Spinal cord (tissue), 10 donors: ENCODE measurements at places on chromosomes 16 and 17.

- DNase-seq: no peak
Measured at GRCh38 chr17:56424543-56425044, 168.9 kb upstream of the NOG start.

DNA sequence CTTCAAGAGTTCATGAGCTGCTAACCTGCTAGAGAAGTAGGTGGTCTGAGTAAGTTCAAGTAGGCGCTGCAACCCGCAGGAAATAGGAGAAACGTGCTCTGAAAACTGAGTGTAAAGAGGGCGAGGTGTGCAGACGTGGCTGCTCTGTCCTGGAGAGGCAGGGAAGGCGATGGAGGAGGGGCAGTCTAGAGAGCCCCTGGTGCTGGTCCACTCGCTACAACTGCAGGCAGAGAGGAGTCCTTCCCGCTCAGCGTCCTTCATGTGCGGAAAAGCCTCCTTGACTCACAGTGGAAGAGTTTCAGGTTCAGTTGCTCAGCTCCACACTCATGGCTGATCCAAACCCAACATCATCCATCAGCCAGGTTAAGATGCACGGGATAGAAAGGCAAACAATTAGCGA, 12.1 kb downstream of the ABCA3 start:
- DNase-seq: no peak

DNA sequence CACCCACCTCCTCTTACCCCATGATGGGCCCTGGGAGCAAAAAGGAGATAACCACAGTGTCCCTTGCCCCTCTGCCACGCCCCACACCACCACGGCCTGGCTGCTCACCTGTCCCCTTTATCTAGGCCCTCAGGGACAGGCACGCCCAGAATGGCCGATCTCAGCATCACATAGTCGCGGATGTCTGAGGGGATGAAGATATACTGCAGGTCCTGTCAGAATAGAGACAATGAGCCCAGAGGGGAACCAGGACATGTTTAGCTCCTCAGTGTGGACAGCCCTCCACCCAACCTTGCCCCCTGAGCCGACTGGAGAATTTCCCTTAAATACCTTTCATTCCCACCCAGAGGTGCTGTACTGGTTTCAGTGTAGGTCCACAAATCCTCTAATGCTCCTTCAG, 15.2 kb downstream of the ST6GALNAC2 start:
- no peak for DNase-seq

GRCh38 chr16:86408685-86409084, 101.6 kb upstream of the FOXF1 start:
- no peak for DNase-seq

DNA sequence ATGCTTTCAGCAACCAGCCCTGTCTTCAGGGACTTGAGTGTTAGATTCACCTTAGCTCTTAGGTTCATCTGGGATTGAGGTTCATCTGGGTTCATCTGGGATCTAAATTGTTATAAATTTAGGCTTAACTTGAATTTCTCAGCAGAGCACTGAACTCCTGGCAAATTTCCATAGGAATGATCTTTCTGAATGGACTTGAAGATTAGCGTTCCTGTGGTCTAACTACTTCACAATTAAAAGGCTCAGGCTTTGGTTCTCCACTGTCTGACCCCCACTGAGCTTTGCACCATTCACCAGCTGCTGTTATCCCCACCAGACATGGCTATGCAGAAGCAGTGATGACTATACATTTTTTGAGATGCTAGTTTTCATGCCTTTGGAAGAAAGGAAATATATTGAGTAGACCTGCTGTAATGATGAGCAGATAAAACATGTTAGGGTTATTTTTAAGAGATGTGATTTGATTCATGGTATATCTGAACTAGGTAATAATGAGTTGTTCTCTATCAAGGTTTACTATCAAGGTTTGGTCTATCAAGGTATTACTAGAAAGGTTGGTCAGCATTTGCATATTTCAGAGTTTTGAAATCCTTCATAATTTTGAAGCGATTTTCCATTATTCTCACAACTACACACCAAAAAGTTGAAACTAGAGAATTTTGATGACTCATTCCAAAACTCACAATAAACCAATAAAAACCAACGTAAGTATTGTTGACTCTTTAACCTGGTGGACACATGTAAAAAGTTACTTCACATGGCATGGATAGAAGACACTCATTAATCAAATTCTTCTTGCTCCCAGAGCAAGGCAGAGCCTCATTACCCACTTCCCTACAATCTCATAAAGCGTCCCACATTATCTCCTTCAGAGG, 71.7 kb downstream of the SNX11 start:
- DNase-seq: no peak

GRCh38 chr16:54647216-54647615, 283.4 kb upstream of the IRX5 start:
- DNase-seq: no peak

- no peak for DNase-seq
Measured at GRCh38 chr17:39238311-39238972, 12.7 kb upstream of the STAC2 start.

GRCh38 chr17:41415411-41415810, 9.0 kb downstream of the KRT37 start:
- DNase-seq: no peak

DNA sequence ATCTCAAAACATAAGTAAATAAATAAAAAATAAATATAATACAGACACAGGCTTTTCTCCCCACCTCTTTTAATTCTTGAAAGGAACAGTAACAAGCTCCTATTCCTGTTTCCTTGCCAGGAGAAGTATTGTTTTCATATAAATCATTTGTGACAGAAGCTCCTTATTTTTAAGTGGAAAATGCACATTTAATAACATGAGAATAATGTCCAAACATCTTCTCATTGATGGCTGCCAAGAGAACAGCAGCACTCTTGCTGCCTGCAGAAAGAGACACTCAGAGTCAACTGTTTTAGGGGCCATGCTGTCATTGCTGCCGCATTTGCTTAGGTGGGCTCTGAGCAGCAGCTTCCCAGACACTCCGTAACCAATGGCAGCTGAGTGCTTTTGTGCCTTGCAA, 580.1 kb downstream of the WWOX start:
- no peak for DNase-seq

- no peak for DNase-seq
Measured at GRCh38 chr16:10617662-10618420, 37.4 kb upstream of the EMP2 start.

DNA sequence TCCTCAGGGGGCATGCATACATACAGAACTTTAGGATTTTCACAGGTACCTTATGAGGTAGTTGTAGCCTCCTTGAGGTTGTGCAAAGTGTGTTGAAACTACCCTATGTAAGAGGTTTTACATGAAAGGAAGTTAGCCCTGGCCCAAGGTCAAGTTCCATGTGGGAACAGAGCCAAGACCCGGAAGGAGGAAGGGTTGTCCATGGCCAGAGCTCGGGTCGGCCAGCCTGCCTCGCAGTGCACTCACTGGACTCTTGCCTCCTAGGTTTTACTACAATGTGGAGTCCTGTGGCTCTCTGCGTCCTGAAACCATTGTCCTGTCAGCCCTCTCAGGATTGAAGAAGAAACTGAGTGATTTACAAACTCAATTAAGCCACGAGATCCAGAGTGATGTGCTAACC, 8.2 kb downstream of the POLR2C start:
- no peak for DNase-seq

DNA sequence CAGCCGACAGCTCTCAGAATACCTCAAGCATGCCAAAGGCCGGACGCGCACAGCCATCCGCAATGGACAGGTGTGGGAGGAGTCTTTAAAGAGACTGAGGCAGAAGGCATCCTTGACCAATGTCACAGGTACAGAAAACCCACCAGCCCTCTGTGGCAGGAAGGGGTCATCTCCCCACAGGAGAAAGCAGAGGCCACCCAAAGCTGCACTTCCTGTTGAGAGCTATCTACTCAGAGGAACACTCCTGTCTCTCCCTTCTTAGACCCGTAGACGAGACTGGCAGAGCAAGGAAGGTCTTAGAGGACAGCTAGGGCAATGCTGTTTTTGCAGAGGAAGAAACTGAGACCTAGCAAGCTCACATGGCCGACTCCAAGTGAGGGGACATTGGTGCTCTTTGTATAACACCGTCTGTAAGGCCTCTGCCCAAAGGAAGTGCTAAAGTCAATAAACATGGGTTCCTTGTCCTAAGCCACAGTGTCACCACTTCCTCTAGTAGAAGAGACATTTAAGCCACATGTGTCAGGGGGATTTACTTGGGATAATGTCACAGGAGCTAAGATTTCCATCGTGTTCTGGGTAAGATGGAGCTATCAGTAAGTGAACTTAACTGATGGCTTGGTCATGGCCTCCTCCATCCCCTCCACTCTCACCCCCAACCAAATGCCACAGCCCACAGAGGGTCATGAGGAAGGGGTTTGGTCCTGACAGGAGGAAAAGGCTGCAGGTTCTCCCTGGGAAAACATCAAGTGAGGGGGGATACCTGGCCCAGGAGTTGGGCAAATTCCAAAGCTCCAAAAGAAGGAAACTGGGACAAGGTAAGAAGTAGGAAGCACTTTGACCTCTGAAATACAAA, 9.4 kb downstream of the LPO start:
- DNase-seq: no peak

GRCh38 chr16:88977812-88978607, 1.0 kb upstream of the CBFA2T3 start:
- DNase-seq: no peak

DNA sequence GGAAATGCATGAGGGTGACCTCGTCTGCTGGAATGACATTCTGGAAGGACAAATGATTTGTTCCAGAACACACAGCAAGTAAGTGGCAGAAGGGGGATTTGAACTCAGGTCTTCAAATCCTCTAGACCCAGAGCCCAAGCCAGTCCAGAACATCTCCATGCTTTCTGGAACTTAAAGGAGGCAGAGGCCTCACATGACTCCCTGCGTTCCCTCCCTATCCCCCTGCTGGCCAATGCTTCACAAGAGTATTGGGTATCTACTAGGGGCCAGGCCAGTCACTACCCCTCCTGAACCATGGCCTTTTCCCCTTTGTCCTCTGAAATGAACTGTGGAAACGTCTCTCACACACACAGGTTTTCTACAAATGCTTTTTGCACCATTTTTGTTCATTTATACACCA, 7.6 kb upstream of the BEAN1 start:
- DNase-seq: no peak

- DNase-seq: no peak
Measured at GRCh38 chr16:6193718-6194117, 1096.1 kb upstream of the EEF2KMT start.

GRCh38 chr17:32565401-32565800, 78.6 kb downstream of the CDK5R1 start:
- DNase-seq: no peak

DNA sequence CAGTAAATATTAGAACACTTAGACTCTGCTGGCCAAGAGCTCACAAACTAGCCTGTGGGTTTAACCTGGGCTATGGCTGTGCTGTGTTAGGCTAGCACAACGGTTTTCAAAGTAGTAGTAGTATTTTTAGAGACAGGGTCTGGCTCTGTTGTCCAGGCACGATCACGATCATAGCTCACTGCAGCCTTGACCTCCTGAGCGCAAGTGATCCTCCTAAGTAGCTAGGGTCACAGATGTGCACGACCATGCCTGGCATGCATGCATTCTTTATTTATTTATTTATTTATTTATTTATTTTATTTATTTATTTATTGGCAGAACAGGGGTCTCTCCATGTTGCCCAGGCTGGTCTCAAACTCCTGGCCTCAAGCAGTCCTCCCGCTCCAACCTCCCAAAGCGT, 10.3 kb downstream of the MRPL27 start:
- no peak for DNase-seq

GRCh38 chr16:2713523-2713922, 6.5 kb downstream of the PRSS27 start:
- DNase-seq: no peak

DNA sequence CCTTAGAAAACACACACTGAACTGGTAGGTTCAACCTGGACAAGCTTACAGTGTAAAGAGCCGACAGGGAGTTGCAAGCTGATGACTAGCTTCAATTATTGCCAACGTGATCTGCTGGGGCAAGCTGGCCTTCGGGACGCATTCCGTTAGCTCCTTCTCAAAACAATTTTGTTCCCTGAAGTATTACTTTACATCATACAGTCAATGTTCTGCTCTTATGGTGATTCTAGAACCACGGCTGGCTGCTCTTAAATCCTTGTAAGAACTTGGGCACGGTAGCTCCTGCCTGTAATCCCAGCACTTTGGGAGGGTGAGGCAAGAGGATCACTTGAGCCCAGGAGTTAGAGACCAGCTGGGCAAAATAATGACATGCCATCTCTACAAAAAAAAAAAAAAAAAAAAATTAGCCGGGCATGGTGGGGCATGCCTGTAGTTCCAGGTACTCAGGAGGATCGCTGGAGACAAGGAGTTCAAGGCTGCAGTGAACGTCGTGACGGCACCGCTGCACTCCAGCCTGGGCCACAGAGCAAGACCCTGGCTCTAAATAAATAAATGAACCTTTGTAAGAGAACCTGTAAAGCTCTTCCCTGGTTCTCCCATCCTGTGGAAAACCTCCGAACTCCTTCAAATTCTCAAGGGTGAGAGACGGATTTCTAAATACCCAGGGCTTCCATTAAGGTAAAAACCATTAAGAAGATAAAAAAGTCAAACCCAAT, 2.0 kb downstream of the CDIP1 start:
- no peak for DNase-seq

DNA sequence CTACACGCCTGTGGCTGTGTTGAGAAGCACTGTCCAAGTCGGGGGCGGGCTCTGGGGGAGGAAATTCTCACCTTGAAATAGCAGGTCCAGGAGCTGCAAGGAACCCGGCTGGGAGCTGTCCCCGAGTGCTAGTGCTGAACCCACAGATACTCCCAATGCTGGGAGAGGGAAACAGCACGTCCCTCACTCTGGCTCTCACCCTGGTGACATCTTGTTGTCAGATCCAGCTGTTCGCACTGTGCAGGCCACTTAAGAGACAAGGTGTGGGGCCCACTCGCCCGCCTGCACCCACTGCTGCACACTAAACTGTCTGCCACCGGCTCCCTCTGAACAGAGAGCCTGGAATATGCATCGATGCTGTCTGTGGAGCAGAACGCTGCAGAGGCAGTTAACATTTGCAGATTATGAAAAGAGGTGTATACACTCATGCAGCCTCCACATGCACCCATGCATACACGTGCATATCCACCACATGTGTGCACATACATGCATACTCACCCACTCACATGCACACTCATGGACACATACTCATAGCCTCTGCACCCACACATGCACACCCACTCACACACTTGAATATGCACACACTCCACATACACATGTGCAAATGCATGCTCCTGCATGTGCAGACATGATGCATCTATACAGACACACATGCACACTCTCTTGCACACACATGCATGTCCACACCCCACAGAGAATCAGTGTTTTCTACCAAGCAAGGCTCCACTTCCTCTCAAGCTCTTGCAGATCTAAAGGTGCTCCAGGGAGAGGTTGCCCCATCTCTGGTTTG, 42.0 kb downstream of the MGAT5B start:
- DNase-seq: no peak

DNA sequence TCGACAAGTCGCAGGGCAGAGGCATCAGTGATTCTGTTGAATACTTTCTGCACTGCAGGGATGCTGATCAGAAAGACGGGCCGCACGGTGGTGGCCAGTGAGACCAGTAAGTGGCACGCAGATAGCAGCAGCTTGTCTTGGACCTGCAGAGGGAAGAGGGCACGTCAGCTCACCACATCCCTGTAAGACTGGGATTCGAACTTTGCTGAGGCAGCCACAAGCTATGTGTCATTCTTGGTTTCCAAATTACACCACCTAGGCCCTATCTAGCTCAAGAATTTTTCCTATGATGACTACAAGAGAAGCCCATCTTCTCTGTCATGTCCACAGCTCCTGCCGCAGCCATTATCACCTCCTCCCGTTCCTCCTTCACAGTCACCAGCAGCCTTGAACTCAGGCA, 49.4 kb upstream of the GSG1L start:
- no peak for DNase-seq

- no peak for DNase-seq
Measured at GRCh38 chr17:52465407-52465806, 306.9 kb upstream of the CA10 start.

- no peak for DNase-seq
Measured at GRCh38 chr16:66935314-66936011, at the start of gene CES2. CES2 (plus strand) TSS chr16:66935516; CDS start chr16:66935636, 120 bp downstream.
